ENCODE measurements at places on chromosomes 6 and 20. TPM values are rescaled to one million over a fixed set of nuclear protein-coding genes. Genes with fewer than 3 reads are reported as not detected.

GRCh38 chr6:83125425-83125824 lies 58.0 kb downstream of the DOP1A start:
- DNase-seq: no peak
- peaks cover 88% of the 10 kb centered on the region for H3K36me3 ChIP-seq
- no peaks in the 10 kb centered on the region for H3K4me1 ChIP-seq
- H3K4me3 ChIP-seq: no peak overlapping the region
- no peak overlapping the region for H3K27ac ChIP-seq

The MAK gene
- total RNA-seq: 0.65 TPM

The SLPI gene
- not detected for total RNA-seq

- H3K27ac ChIP-seq: no peak overlapping the region
- H3K27me3 ChIP-seq: no peaks in the 10 kb centered on the region
- no peak overlapping the region for H3K4me3 ChIP-seq
- H3K36me3 ChIP-seq: no peaks in the 10 kb centered on the region
These were observed 113.9 kb upstream of the SLC35B3 start for GRCh38 chr6:8549074-8549790.

The C6orf141 gene
- total RNA-seq: not detected

GRCh38 chr6:109229536-109229935 lies 134.2 kb downstream of the CEP57L1 start:
- H3K27ac ChIP-seq: no peak overlapping the region
- DNase-seq: no peak
- H3K36me3 ChIP-seq: no peaks in the 10 kb centered on the region
- no peak overlapping the region for H3K4me3 ChIP-seq
- no peaks in the 10 kb centered on the region for H3K27me3 ChIP-seq

- no peak for DNase-seq
- no peaks in the 10 kb centered on the region for H3K4me1 ChIP-seq
- no peak overlapping the region for H3K27ac ChIP-seq
These were observed 7.3 kb upstream of the CGA start for GRCh38 chr6:87102151-87102621.

The ENPP4 gene
- 25.0 TPM for total RNA-seq

- H3K4me3 ChIP-seq: no peak overlapping the region
- no peaks in the 10 kb centered on the region for H3K4me1 ChIP-seq
- no peak overlapping the region for H3K27ac ChIP-seq
These were observed 92.5 kb upstream of the HDGFL1 start for GRCh38 chr6:22476811-22477390.

- no peaks in the 10 kb centered on the region for H3K27me3 ChIP-seq
- DNase-seq: peak; percentile 52
- no peaks in the 10 kb centered on the region for H3K36me3 ChIP-seq
- H3K4me3 ChIP-seq: no peak overlapping the region
- peaks cover 56% of the 10 kb centered on the region for H3K4me1 ChIP-seq
These were observed 125.1 kb downstream of the SNX5 start for GRCh38 chr20:17843246-17844132.

DNA sequence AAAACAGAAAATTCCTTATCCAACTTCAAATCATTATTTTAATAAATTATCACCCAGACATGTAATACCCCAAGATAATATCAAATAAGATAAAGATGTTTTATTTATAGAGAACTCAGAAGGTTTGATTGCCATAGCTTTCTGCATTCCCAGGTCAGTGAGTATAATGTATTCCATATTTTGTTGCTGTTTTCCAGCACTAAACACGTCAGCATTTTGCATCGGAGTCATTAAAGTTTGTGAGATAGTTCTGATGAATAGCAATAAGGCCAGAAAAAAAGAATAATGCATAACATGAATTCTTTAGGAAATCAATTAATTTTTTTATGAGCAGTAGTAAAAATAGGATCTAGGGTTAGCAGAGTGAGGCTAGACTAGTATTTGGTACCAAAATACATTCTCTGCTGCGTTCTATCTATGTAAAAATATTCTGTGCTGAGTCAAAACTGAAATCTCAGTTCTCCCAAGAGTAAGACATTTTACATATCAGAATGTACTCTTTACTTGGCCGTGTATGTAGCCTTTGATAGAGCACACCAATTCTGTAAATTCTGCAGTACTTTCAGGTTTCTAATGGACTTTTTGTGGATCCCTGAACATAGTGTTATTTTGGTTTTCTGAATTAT lies 269.9 kb upstream of the AGPAT4 start:
- no peaks in the 10 kb centered on the region for H3K4me1 ChIP-seq
- DNase-seq: no peak
- no peaks in the 10 kb centered on the region for H3K27me3 ChIP-seq
- H3K36me3 ChIP-seq: no peaks in the 10 kb centered on the region
- no peak overlapping the region for H3K4me3 ChIP-seq

The SEL1L2 gene
- total RNA-seq: not detected

DNA sequence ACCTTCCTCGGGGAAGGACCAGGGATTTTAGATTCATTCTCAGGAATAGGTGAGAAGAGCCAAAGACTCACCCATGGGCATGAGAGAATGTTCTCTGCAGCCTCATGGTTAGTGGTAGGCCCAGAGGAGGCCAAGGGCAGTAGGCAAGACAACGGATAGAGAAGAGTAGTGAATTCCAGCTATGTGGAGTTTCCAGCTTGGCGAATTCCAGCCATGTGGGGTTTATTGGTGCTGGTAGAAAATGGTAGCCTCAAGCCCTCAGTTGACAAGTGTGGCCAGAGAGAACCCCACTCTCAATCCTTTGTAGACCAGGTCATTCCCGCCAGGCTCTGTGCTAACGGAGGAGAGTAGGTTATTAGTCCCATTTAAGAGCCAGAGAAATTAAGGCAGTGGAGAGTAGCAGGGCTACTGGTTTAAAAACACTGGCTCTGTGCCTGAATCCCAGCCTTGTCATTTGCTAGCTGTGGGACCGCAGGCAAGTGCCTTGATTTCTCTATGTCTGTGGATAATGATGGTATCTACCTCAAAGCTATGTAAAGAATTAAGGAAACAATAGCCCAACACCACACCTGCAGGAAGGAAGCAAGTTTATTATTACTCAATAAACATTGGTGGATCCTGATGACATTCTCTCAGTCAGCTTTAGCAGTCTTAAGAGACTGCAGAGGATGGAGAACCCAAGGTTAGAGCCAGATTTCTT lies 2.0 kb upstream of the SLC9A8 start:
- no peak overlapping the region for H3K4me3 ChIP-seq
- no peak overlapping the region for H3K27ac ChIP-seq
- peaks cover 17% of the 10 kb centered on the region for H3K4me1 ChIP-seq
- H3K36me3 ChIP-seq: peaks cover 3% of the 10 kb centered on the region

- no peaks in the 10 kb centered on the region for H3K27me3 ChIP-seq
- H3K4me1 ChIP-seq: peaks cover 19% of the 10 kb centered on the region
- no peak overlapping the region for H3K27ac ChIP-seq
- no peak overlapping the region for H3K4me3 ChIP-seq
- no peak for DNase-seq
These were observed 32.9 kb downstream of the TAF4 start for GRCh38 chr20:62032609-62033368.

DNA sequence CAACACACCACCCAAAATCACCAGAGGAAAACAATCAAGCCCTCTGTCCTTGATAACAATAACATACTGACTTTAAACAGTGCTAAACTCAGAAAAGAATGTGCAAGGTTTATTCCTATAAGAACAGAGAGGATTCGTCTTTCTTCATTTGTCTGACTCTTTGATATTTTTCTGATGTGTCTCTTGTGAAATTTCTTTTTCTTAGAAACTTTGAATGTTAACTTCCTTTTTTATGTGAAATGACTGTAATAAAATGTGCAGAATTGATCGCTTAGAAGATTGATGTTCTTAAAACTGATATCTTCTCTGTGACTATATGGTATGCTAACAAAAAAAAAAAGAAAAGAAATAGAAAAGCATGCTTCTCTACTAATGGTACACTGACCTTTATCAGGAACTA lies 947.4 kb upstream of the CITED2 start:
- no peaks in the 10 kb centered on the region for H3K4me1 ChIP-seq
- no peak overlapping the region for H3K4me3 ChIP-seq
- H3K36me3 ChIP-seq: no peaks in the 10 kb centered on the region
- H3K27me3 ChIP-seq: no peaks in the 10 kb centered on the region

The CAP2 gene
- not detected for total RNA-seq

- no peaks in the 10 kb centered on the region for H3K36me3 ChIP-seq
- no peak overlapping the region for H3K27ac ChIP-seq
- no peak for DNase-seq
- no peaks in the 10 kb centered on the region for H3K4me1 ChIP-seq
These were observed 215.3 kb upstream of the RNF24 start for GRCh38 chr20:4230651-4231050.

DNA sequence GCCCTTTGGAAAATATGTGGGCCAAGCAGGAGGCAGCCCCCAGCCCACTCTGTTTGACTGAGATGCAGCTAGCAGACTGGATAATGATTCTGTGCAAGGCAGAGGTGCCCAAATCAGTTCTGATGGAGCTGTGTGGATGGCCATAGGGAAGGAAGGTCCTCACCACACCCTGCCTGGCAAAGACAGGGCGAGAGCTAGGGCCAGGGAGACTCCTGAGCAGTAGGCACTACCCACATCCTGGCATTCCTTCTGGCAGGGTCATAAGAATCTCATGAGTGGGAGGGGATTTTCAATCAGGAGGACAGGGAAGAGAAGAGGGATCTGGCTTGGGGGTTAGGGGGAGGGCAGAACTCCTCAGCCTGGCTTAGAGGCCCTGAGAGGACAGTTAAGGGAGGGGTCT lies 18.6 kb upstream of the TREM2 start:
- H3K36me3 ChIP-seq: no peaks in the 10 kb centered on the region
- H3K4me3 ChIP-seq: no peak overlapping the region
- peaks cover 21% of the 10 kb centered on the region for H3K4me1 ChIP-seq
- DNase-seq: no peak
- H3K27me3 ChIP-seq: peaks cover 3% of the 10 kb centered on the region
